LoVo (cell line): ENCODE measurements at places on chromosomes 11 and 22.

DNA sequence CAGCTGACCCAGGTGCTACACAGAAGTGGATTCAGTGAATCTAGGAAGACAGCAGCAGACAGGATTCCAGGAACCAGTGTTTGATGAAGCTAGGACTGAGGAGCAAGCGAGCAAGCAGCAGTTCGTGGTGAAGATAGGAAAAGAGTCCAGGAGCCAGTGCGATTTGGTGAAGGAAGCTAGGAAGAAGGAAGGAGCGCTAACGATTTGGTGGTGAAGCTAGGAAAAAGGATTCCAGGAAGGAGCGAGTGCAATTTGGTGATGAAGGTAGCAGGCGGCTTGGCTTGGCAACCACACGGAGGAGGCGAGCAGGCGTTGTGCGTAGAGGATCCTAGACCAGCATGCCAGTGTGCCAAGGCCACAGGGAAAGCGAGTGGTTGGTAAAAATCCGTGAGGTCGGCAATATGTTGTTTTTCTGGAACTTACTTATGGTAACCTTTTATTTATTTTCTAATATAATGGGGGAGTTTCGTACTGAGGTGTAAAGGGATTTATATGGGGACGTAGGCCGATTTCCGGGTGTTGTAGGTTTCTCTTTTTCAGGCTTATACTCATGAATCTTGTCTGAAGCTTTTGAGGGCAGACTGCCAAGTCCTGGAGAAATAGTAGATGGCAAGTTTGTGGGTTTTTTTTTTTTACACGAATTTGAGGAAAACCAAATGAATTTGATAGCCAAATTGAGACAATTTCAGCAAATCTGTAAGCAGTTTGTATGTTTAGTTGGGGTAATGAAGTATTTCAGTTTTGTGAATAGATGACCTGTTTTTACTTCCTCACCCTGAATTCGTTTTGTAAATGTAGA lies 1.7 kb downstream of the MALAT1 start:
- peak; percentile 26 for DNase-seq

DNA sequence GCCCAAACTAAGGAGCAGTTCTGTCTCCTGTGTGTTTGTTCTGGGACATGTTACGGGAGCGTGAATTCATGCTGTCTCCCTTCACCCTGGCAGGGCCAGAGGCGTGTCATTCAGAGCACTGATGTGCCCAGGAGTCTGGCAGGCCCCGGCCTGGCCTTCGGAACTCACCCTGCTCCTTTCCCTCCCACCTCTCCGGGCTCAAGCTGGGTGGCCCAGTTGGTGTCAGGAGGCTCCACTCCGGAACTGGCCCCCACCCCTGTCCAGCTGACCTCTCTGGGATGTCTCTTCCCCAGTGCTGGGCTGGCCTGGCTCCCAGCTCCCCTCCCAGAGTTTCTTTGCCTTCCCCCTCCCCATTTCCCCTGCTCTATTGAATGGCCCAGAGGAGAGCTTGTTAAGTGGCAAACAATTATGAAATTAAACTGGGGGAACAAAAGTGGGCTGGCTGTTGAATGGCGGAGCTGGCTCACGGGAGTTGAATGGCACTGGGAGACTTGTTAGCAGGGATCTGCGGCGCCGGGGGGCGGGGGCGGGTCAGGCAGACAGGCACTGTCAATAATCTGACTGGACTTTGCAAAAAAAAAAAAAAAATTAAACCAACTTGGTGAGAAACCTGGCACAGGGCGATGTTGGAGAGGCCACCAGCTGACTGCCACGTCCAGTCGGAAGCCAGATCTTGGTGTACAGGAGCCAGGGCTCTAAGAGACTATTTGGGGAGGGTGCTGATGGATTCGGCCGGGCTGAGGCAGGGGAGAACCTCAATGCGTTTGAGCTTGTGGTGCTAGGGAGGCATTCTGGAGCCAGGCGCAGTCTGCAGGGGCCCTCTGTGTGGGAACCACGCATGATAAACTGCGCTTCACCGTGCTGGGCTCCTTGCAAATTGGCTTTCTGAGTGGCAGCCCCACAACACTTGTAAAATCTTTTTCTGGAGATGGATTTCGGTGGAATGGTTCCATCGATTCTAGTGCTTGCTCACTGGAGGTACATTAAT lies 1.3 kb downstream of the MPPED1 start:
- DNase-seq: no peak

GRCh38 chr22:38830845-38831108 lies 13.1 kb downstream of the NPTXR start:
- no peak for DNase-seq

GRCh38 chr22:24950272-24950902 lies 2.1 kb upstream of the KIAA1671 start:
- DNase-seq: no peak

DNA sequence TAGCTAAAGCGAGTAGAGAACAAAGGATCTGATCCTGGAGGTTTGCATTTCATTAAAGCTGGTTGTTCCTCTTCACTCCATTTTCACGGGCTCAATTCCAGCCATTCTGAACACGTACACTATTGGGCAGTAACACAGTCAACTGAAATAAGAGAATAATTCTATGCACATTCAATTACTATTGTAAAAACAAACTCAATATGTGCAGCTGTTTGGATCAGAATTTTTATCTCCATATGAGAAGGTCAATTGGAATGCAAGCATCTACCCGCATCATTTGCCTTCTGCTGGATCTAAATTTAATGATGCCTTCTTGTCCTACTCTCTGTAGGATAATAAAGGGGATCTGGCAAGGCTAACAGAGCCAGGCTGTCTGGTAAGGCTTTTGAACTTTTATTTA lies 562.8 kb upstream of the CCDC179 start:
- no peak for DNase-seq

DNA sequence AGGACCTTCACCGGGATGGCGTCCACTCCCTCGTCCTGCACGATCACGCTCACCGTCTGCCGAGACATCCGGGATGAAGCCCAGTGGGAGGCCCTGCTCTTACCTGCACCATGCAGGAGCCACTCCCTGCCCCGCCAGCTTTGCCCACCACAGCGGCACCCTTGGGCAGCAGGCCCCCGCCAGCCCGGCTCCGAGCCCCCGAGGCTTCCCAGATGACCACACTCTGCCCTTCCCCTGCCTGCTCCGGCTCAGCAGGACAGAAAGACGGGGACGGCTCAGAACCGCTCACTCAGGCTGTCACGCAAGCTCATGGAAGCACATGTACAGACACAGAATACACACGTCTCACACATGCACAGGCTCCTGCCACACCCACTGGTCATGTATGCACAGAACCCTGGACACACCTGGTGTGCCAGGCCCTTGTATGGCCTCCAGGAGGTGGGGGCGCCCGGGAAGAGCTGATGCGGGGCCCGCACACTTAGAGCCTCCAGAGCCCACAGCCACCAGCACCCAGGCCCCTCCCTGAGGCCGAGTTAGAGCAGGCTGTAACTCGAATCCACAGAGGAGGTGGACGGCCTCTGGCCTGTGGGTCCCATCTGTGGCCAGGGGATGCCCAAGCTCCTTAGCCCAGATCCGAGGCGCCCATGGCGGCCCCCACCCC lies 8.9 kb upstream of the MAPK11 start:
- DNase-seq: no peak

DNA sequence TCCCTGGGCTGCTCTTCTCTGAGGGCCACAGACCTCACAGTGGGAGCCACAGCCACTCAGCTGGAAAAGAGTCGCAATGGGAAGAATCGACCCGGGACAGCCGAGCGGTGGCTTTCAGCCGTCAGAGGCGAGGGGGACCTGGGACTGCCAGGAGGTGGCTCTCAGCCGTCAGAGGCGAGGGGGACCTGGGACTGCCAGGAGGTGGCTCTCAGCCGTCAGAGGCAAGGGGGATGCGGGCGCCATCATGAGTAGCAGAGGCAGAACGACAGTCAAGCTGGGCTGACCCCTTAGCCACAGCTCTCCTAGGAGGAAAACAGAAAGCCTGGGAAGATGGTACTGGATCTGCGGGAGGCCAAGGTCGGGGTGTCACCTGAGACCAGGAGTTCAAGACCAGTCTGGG lies 14.9 kb upstream of the MUC2 start:
- DNase-seq: no peak

- no peak for DNase-seq
These were observed 283.1 kb upstream of the CCDC90B start for GRCh38 chr11:83569134-83569805.

DNA sequence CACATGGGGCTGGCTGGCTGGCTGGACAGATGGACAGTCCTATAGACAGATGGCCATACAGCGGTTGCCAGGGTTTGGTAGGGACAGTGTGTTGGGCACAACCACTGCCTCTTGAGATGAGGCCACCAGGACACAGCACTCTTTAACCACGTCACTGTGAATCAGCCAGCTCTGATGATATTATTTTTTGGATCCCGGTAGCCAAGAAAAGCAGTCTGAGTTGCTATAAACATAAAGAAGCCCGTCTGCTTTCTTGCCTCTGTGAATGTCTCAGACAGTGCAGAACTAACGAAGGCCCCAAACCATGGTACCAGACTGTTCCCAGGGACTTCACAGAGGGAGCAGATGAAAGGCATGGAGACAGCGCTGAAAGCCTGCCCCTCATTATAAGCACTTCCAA lies 115.9 kb upstream of the CSNK2A3 start:
- DNase-seq: no peak

- no peak for DNase-seq
These were observed 25.5 kb downstream of the TMPRSS13 start for GRCh38 chr11:117903505-117904382.

DNA sequence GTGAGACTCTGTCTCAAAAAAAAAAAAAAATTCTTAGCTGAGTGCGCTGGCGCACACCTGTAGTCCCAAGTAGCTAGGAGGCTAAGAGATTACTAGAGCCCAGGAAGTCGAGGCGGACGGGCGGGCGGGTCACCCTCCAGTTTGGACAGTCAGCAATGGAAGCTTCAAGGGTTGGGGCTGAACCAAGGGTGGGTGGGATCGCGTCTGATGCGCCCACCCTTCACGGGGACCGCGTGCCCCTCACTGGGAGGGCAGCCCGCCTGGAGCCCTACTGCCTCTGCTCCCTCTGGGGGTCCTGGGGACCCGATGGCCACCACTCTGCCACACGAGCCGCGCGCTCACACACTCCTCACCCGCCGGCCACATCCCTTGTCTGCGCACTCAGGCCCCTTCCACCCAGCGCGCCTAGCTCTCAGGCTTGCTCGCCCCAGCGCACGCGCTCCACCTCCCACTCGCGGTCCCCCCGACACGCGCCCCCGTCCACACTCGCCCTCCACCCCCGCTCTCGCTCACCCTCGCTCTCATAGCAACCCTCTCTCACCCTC lies 494 bp downstream of the CHID1 start:
- no peak for DNase-seq

GRCh38 chr22:37647317-37647716 lies 7.8 kb downstream of the SH3BP1 start:
- no peak for DNase-seq

GRCh38 chr11:128852327-128853023 lies 14.6 kb downstream of the KCNJ1 start:
- DNase-seq: no peak

GRCh38 chr22:48740086-48740730 lies 1087.5 kb downstream of the BRD1 start:
- DNase-seq: no peak

- no peak for DNase-seq
These were observed 2.5 kb downstream of the MPPED2 start for GRCh38 chr11:30583476-30584280.

GRCh38 chr11:71428861-71429435 lies 19.2 kb downstream of the DHCR7 start:
- no peak for DNase-seq

- DNase-seq: no peak
These were observed 1.1 kb downstream of the ST13 start for GRCh38 chr22:40855071-40855978.

GRCh38 chr11:93871526-93871925 lies 21.1 kb upstream of the VSTM5 start:
- DNase-seq: no peak

DNA sequence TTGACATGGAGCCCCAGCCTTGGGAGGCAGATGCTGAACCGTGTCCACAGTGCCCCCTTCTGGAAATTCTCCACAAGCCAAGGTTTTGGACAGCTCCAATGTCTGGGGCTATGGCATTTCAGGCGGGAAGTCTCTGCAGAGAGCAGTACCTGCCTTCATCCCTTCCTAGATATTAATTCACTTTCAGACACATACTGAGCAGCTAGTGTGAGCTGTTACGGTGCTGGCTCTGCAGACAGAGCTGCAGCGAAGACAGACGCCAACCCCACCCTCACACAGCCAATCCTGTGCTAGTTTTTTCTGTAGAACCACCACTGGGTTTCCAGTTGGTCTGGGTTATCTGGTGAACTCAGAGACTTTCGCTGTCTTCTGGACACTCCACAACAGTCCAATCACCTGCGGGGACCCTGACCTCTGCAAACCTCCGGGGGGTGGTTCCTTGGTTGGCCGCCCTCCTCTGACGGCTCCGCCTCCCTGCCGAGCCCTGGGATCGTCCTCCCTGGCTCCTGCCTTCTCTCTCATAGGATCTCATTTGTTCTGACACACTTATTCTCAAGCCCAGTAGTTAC lies 9.1 kb downstream of the LMF2 start:
- peak; percentile 26 for DNase-seq
